ENCODE measurements at places on chromosomes 5 and 9.
A peak's percentile ranks its signal among the peaks of the same experiment; 100 is the strongest.

- no peaks in the 10 kb centered on the region for H3K4me1 ChIP-seq
- H3K4me3 ChIP-seq: no peak overlapping the region
- H3K27me3 ChIP-seq: no peaks in the 10 kb centered on the region
- H3K27ac ChIP-seq: no peak overlapping the region
Measured at GRCh38 chr5:161093100-161093499, 241.1 kb upstream of the ATP10B start.

DNA sequence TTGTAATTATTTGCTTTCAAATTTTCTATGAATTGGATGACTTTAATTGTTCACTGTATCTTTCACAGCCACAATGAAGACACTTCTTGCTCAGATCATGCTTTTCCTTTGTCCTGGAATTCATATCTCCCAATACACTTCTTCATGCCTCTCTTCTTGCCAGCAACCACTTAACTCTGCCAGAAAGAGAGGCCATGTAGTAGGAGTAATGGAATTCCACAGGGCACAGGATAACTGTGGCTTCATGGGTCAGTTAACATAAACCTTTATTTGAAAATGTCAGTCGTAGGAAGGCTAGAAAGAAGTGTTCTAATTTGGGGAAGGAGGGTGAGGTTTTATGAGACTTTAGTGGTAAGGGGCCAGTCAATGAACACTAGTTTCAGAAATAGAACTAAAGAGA is 190.3 kb downstream of the TMEM167A start:
- no peak overlapping the region for H3K4me3 ChIP-seq
- H3K27me3 ChIP-seq: no peaks in the 10 kb centered on the region
- H3K36me3 ChIP-seq: no peaks in the 10 kb centered on the region
- no peak overlapping the region for H3K27ac ChIP-seq
- no peaks in the 10 kb centered on the region for H3K4me1 ChIP-seq

- no peaks in the 10 kb centered on the region for H3K4me1 ChIP-seq
- H3K36me3 ChIP-seq: no peaks in the 10 kb centered on the region
- no peak overlapping the region for H3K27ac ChIP-seq
Measured at GRCh38 chr5:174491265-174491664, 233.1 kb upstream of the MSX2 start.

GRCh38 chr9:108017671-108018070 is 528.1 kb upstream of the KLF4 start:
- no peaks in the 10 kb centered on the region for H3K27me3 ChIP-seq
- no peaks in the 10 kb centered on the region for H3K36me3 ChIP-seq
- H3K4me3 ChIP-seq: no peak overlapping the region

DNA sequence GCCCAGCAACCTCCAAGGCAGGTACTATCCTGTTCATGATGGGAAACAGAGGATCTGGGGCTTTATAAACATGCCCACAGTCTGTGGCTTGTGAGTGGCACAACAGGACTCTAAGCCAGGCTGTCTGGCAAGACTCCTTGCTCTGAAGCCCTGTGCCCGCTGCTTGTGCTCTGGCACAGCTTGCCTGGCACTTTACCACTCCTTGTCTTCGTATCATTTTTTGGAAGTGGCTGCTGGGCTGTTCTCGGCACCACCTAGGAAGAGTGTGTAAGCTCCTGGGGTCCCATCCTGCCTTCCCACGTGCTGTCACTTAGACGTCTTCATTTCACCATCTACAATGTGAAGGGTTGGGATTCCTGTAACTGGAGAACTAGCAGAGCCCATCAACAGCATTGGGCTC is 59.3 kb upstream of the GLRX start:
- H3K27ac ChIP-seq: no peak overlapping the region
- no peaks in the 10 kb centered on the region for H3K27me3 ChIP-seq
- no peak for DNase-seq
- H3K4me1 ChIP-seq: peaks cover 38% of the 10 kb centered on the region

DNA sequence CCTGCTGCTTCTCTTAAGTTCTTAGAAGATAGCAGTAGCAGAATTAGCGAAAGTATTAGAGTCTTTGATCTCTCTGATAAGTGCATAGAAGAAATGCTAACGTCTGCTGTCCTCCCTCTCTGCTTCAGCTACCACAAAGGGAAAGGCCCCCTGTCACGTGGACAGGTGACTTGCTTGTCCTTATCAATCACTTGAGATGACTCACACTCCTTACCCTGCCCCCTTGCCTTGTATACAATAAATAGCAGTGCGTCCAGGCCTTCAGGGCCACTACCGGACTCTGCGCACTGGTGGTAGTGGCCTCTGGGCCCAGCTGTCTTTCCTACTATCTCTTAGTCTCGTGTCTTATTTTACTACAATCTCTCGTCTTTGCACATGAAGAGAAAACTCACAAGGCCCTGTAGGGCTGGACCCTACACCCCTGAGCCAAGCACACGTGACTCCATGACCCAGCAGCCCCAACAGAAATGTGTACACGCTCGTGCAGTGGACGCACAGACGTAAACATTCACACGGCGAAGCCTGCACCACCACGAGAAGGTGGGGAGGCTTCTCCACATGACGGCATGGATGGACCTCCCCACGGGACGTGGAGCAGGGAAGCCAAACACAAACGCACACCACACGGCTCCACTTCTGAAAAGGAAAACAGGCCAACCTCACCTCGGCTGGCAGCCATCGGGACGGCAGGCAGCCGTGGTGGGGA is 38.3 kb downstream of the PNPLA7 start:
- no peak overlapping the region for H3K4me3 ChIP-seq
- no peaks in the 10 kb centered on the region for H3K27me3 ChIP-seq
- H3K36me3 ChIP-seq: no peaks in the 10 kb centered on the region
- no peak for DNase-seq
- H3K4me1 ChIP-seq: no peaks in the 10 kb centered on the region
- no peak overlapping the region for H3K27ac ChIP-seq

GRCh38 chr5:71860048-71860447 is 141.0 kb downstream of the CARTPT start:
- DNase-seq: no peak
- H3K4me1 ChIP-seq: peaks cover under 1% of the 10 kb centered on the region
- H3K27ac ChIP-seq: no peak overlapping the region
- H3K4me3 ChIP-seq: no peak overlapping the region

DNA sequence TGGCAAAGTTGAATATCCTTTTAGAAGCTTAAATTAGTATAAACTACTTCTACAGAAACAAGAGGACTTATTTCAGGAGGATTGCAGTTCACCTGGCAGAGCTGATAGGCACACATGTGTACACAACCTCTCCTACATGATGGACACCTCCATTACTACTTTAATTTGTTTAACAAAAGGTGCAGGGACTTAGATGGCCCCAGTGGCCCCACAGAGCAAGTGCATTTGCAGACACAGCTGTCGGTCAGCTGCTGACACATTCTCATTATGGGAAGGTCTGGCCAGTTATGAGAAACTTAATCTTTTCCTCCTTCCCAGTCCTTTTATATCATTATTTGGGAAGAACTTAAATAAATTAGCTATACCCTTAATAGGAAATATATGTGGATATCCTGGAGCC is 28.3 kb downstream of the TDRD7 start:
- no peak for DNase-seq
- H3K36me3 ChIP-seq: peaks cover 6% of the 10 kb centered on the region
- peaks cover 7% of the 10 kb centered on the region for H3K4me1 ChIP-seq
- H3K27me3 ChIP-seq: no peaks in the 10 kb centered on the region

DNA sequence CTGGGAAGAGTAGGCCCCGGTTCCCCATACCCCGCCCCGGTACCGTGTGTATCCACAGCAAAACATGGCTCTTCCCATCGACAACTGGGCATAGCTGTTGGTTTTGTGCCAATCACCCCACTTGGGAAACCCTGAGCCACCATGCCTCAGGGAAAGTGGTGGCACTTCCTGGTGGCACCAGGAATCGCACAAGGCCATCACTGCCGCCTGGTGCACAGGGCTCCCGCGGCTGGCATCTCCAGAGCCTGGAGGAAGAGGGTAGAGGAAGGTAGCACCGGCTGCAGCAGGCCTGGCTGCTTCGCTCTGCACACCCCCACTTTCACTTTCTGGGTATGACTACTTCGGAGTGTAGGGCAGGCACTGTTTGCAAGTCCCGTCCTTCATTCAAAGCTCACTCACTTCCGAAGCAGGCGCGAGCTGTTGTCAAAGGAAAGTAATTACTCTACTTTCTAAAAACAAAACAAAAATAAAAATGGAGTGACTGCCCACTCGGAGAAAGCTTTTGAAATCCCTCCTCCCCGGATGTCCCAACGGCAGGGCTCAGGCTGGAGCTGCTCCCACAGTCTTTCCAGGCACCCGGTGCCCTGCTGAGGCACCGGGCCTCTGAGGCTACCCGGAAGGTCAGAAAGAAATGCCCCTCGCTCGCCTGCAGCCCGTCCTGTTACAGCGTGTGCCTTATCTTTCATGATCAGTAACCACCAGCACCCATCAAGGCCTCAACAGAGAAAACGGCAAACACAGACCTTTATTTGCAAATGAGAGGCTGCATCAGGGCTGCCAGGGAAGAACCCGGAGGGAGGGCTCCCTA is 2.0 kb downstream of the BRD3 start:
- no peaks in the 10 kb centered on the region for H3K36me3 ChIP-seq
- no peaks in the 10 kb centered on the region for H3K27me3 ChIP-seq
- peak overlapping the region; percentile 80 for H3K27ac ChIP-seq
- peak overlapping the region; percentile 99 for H3K4me3 ChIP-seq

DNA sequence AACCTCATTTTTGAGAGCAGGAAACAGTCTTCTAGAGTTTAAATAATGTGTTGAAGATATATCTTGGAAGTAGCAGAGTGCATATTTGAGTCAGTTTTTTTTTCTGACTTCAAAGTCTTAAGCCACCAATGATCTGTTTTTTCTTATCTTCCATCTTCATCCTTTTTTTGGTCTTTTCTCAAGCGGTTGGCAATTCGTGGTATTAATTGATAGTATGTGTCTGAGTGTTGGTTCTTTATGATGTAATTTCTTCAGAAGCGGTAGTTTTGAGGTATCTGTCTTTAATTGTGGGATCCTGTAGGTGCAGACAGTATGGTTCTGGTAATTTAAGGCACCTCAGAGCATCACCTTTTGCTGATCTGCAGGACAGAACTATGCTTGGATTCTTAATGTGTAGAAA is 3.9 kb downstream of the CSNK1G3 start:
- no peak overlapping the region for H3K4me3 ChIP-seq
- H3K36me3 ChIP-seq: no peaks in the 10 kb centered on the region
- H3K4me1 ChIP-seq: peaks cover 13% of the 10 kb centered on the region
- no peaks in the 10 kb centered on the region for H3K27me3 ChIP-seq
- no peak overlapping the region for H3K27ac ChIP-seq

- H3K27ac ChIP-seq: peak overlapping the region; percentile 88
- peak overlapping the region; percentile 65 for H3K4me3 ChIP-seq
- no peaks in the 10 kb centered on the region for H3K27me3 ChIP-seq
- DNase-seq: no peak
- no peaks in the 10 kb centered on the region for H3K36me3 ChIP-seq
- peaks cover 40% of the 10 kb centered on the region for H3K4me1 ChIP-seq
Measured at GRCh38 chr9:75892216-75892911, 1.9 kb downstream of the PCSK5 start.

- H3K4me3 ChIP-seq: no peak overlapping the region
- H3K27ac ChIP-seq: no peak overlapping the region
- no peaks in the 10 kb centered on the region for H3K4me1 ChIP-seq
- H3K36me3 ChIP-seq: no peaks in the 10 kb centered on the region
- H3K27me3 ChIP-seq: no peaks in the 10 kb centered on the region
- no peak for DNase-seq
Measured at GRCh38 chr9:133818444-133818843, 80.3 kb upstream of the SARDH start.

DNA sequence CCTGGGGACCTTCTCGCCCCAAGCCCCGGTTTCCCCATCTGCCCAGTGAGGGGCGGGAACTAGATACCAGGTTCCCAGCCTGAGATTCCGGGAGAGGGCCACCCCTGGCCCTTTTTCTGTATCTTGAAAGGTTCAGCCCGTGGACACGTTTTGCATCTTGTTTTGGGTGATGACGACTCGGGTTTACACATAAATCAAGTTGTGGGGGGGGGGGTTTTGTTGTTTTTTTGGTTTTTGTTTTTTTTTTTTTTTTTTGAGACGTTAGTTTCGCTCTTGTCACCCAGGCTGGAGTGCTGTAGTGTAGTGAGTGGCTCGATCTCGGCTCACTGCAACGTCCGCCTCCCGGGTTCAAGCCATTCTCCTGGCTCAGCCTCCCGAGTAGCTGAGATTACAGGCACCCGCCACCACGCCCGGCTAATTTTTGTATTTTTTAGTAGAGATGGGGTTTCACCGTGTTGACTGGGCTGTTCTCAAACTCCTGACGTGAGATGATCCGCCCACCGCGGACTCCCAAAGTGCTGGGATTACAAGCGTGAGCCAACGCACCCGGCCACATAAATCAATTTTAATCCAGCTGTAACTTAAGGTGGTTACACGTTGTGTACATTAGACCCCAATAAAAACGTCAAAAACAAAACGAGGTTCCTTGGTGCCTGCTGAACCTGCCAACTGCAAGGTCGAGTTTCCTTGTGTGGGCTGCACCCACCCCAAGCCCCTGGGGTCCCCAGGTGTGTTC is 1.1 kb upstream of the BRD3 start:
- H3K36me3 ChIP-seq: no peaks in the 10 kb centered on the region
- peak overlapping the region; percentile 99 for H3K27ac ChIP-seq
- peak overlapping the region; percentile 99 for H3K4me3 ChIP-seq
- DNase-seq: no peak

- no peak overlapping the region for H3K4me3 ChIP-seq
- no peaks in the 10 kb centered on the region for H3K27me3 ChIP-seq
- no peaks in the 10 kb centered on the region for H3K36me3 ChIP-seq
- peaks cover 54% of the 10 kb centered on the region for H3K4me1 ChIP-seq
Measured at GRCh38 chr5:36939969-36940858, 63.6 kb downstream of the NIPBL start.

DNA sequence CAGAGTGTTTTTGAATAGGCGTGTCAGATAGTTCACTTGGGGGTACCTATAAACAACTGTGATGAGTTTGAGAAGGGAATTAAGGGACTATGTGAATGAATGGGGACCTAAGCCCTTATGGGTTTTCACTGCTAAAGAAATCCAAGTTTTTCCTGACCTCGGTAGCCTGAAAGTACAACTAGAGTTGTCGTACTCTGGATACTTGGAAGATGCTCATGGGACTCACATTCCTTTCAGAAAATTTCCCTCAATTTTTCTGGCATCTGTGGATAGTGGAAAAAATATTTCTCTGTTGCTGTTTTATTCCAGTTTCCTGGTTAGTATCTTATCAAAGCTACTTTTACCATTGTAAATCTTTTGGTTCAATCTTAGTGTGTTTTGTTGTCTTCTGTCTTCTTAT is 1112.3 kb upstream of the SEMA6A start:
- H3K4me1 ChIP-seq: no peaks in the 10 kb centered on the region
- no peak for DNase-seq

DNA sequence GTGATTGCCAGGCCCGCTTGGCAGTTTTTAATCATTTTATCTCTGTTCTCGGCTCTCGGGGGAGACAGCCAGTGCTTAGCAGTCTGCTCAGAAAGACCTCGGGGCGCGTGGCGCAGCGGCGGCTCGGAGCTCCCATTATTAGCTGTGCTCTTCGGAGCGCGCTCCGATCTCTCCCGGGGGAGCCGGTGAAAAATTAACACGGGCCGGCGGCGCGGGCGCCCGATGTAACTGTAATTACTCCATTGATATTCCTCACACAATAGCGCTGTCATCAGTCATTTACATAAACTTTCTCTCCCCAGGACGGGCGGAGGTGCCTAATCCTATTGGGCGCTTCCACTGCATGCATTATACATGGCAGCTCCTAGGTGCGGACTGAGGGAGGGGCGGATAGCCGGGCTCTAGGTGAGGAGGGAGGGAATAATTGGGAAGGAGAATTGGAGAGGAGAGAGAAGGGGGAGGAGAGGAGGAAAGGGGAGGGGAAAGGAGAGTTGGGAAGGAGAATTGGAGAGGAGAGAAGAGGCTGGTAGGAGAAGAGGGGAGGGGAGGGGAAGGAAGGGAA is 24.9 kb downstream of the LMX1B start:
- no peak for DNase-seq
- no peaks in the 10 kb centered on the region for H3K27me3 ChIP-seq
- no peak overlapping the region for H3K27ac ChIP-seq
- no peaks in the 10 kb centered on the region for H3K4me1 ChIP-seq

- no peaks in the 10 kb centered on the region for H3K27me3 ChIP-seq
- no peaks in the 10 kb centered on the region for H3K4me1 ChIP-seq
- no peak for DNase-seq
- no peak overlapping the region for H3K4me3 ChIP-seq
- H3K36me3 ChIP-seq: no peaks in the 10 kb centered on the region
Measured at GRCh38 chr5:42242210-42242609, 181.0 kb upstream of the GHR start.
